ENCODE measurements at places on chromosomes 12 and 14.

DNA sequence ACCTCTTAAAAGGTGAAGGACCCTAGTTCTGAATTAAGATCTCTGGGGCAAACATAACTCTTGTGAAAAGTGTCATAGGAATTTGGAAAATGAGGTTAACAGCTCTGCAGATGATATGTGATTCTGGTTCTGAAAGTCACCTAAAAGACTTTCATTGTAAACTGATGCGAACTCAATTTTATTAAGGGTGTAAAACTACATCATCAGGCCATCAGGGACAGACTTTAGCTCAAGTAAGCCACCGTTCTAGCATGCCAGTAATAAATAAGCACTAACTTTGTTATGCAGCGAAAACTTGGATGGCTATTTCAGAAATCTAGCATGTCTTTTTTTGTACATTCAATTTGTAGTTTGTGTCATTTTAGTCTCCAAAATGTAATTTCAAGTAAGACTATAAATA, 61.6 kb downstream of the R3HDM2 start:
- no peak for DNase-seq

DNA sequence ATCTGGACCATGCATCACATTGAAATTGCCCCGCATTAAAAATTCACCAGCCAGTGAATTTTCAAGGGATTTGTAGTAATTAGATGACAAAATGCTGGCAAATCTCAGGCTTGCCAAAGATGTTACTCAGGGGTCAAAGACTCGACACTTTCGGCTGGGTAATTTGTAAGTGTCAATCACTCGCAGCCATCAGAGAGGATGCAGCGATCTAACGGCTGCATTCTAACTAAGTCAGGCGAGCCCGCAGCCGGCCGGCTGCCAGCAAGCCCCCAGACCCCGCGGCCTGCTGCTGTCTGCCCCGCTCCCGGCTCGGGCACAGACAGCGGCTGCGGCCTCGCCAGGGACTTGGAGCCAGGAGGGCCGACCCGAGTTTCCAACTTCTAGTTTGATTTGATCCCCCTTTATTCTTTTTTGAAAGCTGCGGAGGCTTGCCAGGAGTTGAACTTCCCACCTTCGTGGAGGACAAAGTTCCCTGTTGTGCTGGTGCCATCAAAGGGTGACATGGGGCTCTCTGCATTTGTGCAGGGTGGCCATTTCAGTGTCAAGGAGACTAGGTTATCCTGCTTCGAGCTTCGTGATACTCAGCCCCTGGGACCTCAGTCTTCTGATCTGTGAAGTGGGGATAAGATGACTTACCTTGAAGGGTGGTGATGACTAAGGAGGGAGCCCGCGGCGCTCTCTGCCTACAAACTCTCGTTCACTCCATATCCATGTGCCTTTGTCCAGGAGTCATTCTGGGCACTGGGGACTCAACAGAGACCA, 169.9 kb downstream of the RBM19 start:
- no peak for DNase-seq

- no peak for DNase-seq
These were observed 180.9 kb upstream of the CNTN1 start for GRCh38 chr12:40511341-40511740.

GRCh38 chr12:69642531-69642930, 31.8 kb upstream of the LRRC10 start:
- DNase-seq: no peak

DNA sequence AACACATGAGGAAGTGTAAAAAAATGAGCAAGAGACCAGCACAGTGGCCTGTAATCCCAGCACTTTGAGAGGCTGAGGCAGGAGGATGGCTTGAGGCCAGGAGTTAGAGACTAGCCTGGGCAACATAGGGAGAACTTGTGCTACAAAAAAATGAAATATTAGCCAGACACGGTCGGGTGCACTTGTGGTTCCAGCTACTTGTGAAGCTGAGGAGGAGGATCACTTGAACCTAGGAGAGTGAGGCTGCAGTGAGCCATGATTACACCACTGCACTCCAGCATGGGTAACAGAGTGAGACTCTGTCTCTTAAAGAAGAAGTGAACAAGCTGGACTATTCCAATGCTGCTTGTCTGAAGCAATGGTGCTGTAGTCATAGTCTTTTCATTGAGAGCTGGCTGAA, 36.3 kb upstream of the MAP3K9 start:
- DNase-seq: no peak

GRCh38 chr14:104393199-104393897, 186.2 kb upstream of the C14orf180 start:
- no peak for DNase-seq

GRCh38 chr12:97148941-97149559, 242.0 kb downstream of the NEDD1 start:
- DNase-seq: peak; percentile 51

GRCh38 chr12:2560356-2560755, 234.4 kb upstream of the FKBP4 start:
- DNase-seq: no peak

DNA sequence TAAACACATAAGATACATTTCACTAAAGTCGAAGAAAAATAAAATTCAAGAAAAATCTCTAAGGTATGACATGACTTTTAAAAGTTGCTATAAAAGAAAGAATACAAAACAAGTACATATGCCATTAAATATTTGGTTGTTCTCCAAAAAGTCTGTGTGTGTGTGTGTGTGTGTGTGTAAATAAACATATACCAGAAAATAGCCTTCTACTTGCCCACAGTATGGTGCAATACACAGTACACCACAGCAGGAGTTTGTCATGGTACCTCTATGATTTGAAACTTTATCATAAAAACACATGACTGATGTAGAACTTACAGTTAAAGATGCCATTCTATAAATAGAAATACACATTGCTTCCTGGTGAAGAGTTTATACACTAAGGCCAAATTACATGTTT, 692.7 kb upstream of the MGAT4C start:
- no peak for DNase-seq

GRCh38 chr14:48008646-48009045, 333.2 kb upstream of the MDGA2 start:
- no peak for DNase-seq

DNA sequence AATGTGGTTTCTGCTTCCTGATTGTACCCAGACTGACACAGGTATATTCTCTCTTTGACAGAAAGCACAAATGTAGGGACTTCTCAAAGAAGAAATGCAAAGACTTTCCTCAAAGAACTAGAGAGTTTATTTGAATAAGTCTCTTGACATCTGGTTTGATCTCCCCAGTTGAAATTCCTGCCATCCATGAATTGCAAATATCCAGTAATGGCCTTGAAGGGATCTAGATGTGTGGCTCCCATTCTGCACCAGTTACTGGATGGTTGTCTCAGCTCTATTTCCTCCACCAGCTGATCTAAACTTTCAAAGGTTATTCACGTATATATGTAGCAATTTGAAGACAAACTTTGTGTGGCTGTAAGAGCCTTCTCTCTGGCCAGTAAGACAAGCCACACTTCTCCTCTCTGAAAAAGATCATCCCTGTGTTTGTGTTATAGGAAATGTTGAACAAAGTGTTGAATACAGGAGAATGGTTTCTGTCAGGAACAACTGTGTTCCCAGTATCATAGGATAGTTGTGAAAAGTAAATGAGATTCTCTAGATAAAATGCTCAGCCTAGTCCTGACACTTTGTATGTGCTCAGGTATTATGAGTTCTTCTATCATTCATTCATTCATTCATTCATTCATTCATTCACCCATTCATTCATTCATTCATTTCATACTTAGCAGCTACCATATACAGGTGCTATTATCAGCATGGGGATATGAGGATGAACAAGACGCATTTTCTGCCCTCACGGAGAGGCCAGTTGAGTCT, 22.7 kb upstream of the GPRC5A start:
- no peak for DNase-seq

DNA sequence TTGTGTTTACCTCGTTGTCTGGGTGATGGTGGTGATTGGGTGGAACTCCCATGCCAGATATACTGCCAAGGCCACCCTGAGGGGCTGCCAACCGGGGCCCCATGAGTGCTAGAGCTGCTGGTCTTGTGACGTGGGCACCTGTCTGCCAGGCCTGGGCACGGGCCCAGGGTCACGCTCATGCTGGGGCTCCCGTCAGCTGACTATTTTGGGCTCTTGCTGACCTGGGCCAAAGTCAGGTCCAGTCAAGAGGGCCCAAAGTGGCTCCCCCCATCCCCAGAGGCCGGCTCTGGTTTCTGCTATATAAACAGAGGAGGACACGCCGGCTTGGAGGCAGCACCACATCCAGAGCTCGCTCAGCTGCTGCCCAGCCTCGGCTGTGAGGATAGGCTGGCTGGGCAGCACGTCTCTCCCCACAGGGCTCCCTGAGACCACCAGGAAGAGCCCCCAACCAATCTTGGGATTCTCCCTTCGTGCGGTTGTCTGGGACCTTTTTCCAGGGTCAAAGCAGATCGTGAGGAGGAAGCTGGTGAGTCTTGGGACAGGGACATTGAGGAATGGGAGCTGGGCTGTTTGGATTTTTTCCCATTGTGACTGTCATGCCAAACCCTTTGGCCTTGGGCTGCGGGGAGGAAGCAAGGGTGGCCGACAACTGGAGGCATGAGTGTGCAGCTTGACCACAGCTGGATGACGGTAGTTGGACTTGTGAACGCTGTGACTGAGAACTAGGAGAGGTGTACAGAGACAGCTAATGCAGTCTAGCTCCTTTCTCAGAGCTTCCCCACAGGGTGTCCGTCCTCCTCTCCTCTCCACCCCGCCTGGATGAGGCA, 7.6 kb upstream of the NR4A1 start:
- no peak for DNase-seq

GRCh38 chr14:54182419-54183045, 214.3 kb upstream of the CDKN3 start:
- no peak for DNase-seq

DNA sequence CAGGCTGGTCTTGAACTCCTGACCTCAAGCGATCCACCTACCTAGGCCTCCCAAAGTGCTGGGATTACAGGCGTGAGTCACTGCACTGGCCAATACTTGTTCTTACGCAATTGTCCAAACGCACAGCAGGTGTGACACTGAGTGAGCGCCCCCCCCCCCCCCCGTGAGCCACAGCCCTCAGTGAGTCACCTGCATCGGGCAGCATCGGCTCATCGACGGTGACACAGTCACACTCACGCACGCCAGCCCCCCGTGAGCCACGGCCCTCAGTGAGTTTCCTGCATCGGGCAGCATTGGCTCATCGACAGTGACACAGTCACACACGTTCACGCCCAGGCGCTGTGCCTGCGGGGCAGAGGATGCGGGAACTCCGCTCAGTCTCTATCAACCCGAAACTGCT, 42.5 kb downstream of the GALNT9 start:
- DNase-seq: peak; percentile 25

GRCh38 chr14:30158299-30158698, 230.7 kb upstream of the PRKD1 start:
- no peak for DNase-seq

- DNase-seq: no peak
These were observed 84.0 kb downstream of the BORCS5 start for GRCh38 chr12:12440784-12441428.

- no peak for DNase-seq
These were observed 6.6 kb downstream of the TSPAN19 start for GRCh38 chr12:85029456-85029855.

GRCh38 chr14:72788972-72789728, 104.8 kb downstream of the DPF3 start:
- DNase-seq: no peak

- DNase-seq: no peak
These were observed 14.4 kb downstream of the ART4 start for GRCh38 chr12:14828892-14829291.

DNA sequence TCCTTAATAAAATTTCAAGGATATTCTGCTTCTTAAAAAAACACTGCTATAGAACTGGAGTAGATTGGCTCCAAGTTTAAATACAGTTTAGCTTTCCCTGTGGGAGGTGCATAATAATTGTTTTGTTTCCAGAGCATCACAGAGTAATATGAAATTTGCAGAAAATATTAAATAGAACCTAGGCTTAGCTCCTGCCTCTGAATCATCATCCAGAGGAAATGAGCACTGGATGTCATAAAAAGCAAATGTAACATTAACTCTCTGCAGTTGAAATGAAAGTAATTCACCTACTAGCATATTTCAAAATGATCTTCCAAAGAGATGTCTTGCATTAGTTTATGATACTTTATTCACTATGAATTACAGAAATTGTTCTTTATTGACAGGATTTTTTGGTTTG, 769.8 kb downstream of the C12orf50 start:
- no peak for DNase-seq

- DNase-seq: no peak
These were observed 181.8 kb downstream of the GRIN2B start for GRCh38 chr12:13799574-13799973.

DNA sequence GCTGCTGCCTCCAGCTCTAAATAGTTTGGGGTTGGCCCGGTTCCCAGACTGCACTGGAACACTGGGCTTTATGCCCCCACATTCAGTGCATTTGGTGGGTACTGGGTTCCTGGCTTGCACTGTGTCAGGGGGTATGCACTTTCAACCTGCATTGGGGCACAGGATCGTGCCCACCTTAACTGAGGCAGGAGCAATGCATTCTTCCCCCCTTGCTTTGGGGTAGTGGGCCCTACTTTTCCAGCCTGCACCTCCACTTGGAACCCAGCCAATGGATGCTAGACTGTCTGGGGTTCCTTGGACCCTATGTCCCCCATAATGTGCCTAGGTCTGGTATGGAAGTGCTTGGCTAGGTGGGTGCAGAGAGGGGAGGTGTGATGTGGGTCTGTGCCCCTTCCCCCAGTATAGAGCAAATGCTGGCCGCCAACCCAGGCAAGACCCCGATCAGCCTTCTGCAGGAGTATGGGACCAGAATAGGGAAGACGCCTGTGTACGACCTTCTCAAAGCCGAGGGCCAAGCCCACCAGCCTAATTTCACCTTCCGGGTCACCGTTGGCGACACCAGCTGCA, 615 bp downstream of the TARBP2 start:
- DNase-seq: no peak

- DNase-seq: no peak
These were observed 843 bp upstream of the NUAK1 start for GRCh38 chr12:106139422-106140171.

DNA sequence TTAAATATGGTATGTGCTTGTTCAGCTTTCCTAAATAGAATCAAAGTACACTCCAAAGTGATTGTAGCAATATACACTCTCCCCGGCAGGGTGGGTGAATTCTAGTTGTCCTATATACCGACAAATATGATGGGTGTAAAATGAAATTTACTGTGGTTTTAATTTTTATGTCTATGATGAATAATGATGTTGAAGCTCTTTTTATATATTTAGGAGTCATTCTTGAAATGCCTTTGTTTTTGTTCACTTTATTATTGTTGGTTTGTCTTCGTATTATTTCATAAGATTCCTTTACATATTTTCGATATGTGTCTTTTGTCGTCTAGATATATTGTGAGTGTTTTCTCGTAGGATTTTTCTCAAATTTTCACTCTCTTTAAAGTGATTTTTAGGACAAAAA, 105.7 kb downstream of the PDE3A start:
- no peak for DNase-seq

DNA sequence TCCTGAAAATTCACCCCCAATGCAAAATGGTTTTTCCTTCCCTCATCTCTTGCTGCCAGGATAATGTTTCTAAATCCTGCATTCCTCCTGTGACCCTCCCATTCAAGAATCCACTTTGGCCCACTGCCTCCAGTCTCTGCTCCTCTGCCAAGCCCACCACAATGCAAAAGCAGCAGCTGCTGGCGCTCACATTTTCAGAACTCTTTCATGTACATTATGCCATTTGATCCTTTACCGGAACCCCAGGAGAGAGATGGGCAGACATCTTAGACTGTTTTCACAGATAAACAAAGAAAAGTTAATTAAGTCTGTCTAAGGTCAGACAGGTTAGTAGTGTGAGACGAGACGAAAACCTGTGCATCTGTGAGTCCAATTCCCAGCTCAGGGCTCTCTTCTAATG, 12.9 kb downstream of the LRIG3 start:
- no peak for DNase-seq

GRCh38 chr12:79508622-79509021, 182.1 kb downstream of the PAWR start:
- DNase-seq: no peak

GRCh38 chr12:130633771-130634170, 82.3 kb downstream of the RIMBP2 start:
- no peak for DNase-seq
